NCI-H524 (cell line): ENCODE measurements at places on chromosomes 4 and X.

DNA sequence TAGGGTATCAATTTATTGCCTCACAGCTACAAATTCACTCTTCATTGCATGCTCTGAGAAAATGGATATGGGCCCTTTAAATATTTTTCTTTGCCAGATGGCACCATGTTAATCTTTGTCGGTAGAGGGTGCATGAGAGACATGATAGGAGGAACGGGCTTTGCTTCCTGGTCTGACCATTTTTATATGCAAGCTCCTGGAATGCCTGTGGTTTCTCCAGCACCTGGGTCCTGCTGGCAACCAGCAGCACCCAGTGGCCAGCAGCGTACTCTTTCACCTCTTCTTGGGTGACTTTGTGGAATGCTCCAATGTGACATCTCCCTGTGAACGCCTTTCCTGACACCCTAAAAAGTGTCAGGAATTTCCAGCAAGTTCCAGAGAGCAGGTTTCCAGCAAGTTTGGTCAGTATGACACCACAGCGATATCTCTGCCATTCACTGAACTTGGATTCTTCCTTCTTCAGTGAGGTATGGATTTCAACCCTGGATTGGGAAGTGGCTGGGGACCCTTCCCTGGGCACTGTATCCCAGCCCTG, 140.3 kb upstream of the PGRMC2 start:
- peak; percentile 36 for DNase-seq

- peak; percentile 53 for DNase-seq
These were observed 296.3 kb upstream of the ATOH1 start for GRCh38 chr4:93532234-93532633.

- DNase-seq, result peak; percentile 20
These were observed 212.1 kb upstream of the POF1B start for GRCh38 chrX:85591536-85591935.

DNA sequence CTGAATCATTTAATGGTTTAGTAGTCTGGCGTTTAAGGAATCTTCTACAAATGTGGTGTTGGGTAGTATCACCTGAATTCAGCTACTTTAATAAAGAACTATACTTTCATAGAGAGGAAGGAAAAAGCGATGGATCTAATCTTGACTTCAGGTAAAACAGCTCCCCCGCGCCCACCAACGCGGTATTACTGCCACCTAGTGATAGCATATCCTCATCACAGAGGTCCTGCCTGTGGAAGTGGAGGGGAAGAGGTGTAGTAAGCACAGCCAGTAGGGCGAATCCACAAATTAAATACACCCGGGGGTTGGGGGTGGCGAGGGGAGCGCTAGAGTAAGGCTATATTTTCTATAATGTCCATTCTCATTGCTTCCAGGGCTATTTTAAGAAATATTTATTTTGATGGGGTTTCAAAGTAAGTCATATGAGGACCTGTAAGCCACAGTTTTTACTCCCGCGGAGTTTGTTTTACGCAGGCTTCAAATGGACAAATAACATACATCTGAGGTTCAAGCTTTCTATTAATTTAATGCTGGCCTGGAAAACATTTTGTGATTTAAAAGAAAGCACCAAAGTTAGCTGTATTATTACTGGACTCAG, 8.3 kb upstream of the DAPP1 start:
- peak; percentile 38 for DNase-seq

- DNase-seq, result no peak
These were observed 274.3 kb upstream of the IL1RAPL1 start for GRCh38 chrX:28312965-28313364.
